ENCODE measurements at places on chromosomes 6 and 20.

DNA sequence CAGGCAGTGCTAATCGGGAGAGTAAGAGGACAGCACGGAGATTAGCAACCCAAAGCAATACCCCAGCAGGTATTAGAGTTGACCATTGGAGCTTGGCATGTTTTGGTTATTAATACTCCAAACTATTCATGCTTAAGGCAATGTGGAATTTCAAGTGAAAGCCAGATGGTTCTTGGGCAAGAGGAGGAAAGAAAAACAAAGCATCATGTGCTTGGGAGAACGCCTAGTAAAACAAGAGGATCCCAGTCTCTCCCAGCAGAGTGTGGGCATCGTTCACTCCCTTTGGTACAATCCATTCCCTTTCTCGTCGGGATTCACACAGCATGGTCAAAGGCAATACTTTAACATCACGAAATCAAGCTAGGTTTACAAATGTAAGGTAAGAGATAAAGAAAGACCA, 349.8 kb downstream of the PRKN start:
- no peak for DNase-seq

DNA sequence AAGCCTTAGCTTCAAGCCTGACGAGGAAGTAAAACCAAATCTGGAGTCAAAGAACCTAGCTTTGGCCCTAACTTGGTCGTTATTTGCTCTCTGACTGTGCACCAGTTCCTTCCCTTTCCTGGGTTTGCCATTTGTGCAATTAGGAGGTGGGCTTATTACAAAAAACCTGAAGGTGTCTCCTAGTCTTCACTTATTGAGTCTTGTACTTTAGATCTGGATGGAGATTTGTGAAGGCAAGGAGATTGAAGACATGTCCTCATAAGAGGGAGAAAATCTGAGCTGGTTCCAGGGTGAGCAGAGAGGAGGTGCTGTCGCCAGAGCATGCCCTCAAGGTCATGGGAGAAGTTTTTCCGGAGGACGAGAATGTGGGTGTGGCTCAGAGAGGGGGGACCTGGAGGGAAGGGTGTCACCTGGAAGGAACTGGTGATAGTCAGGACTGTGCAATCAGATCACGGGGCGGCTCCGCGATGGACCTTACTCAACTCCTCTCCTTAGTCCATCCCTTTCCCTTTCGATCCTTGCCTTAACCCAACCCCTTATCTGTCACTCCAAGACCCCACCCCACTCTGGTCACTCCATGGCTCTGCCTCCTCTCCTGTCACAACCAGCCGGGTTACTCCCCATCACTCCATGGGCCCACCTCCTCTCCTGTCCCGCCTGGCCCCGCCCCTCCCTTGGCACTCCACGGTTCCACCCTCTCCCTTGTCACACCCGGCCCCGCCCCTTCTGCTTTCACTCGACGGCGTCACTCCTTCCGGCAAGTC, 588 bp upstream of the ACSS2 start:
- DNase-seq: no peak

DNA sequence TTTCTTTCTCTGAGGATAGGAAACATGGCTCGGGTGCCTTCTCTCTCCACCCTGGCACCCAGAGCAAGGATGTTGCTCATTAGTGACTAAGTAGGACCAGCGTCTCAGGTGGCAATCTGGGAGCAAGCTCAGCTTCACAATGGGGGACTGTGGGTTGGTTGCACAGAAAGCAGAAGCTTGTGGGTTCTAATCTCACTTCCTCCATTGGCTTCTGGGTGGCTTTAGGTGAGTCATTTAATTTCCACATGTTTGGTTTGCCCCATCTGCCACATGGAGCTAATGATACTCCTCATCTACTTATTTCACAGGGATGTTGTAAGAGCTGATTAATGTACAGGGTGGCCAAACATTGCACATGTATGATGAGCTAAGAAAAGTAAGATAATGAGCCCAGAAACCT, 54.8 kb upstream of the AKIRIN2 start:
- peak; percentile 40 for DNase-seq

- no peak for DNase-seq
Observed at GRCh38 chr6:150451807-150452427, 83.1 kb downstream of the IYD start.

DNA sequence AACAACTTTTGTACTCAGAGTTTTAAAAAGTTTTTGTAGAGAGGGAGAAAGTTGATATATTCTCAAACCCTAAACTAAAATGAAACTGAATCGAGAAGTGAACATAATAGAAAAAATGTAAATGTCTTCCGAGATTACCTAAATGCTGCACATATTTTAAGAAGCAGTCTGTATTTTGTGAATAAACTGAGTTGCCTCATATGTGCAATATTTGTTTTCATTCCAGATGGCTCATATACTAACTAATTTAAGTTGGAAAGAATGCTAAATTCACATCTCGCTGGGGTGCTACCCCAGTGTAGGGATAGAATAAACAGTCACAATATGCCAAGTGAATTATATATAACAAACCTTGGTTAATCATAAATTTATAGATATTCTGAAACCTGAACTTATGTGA, 285.9 kb upstream of the THEMIS start:
- DNase-seq: no peak

GRCh38 chr6:30157999-30158398, 3.0 kb downstream of the TRIM10 start:
- no peak for DNase-seq
